ENCODE measurements at places on chromosomes 11 and 22.

- no peak for DNase-seq
Observed at GRCh38 chr22:46175631-46176030, 25.3 kb downstream of the PPARA start.

GRCh38 chr11:33867561-33867960 is 24.3 kb downstream of the LMO2 start:
- no peak for DNase-seq

DNA sequence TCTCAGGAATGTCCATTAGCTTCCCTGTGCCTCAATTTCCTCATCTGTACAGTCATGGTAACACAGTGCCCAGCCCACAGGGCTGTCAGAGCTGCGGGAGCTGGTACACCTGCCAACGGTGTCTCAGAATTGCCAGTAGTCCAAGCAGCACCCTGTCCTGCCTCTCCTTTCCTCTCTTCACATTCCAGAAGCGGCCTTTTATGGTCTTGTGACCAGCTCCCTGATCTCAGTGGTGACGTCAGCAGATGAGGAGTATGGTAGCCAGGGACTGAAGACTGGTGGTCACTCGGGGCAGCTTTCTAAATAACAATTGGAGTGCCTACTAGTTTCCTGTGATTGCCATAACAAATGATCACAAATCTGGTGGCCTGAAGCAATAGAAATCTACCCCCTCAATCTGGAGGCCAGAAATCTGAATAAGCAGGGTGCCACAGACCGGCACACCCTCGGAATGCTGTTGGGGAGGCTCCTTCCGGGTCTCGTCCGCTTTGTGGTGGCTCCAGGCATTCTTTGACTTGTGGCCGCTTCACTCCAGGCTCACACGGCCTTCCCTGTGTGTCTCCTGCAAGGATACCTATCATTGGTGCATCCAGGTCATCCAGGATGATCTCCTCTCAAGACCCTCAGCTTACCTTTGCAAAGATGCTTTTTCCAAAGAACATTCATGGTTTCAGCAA is 2.1 kb downstream of the FADD start:
- DNase-seq: no peak

GRCh38 chr11:116733043-116733755 is 39.6 kb downstream of the BUD13 start:
- no peak for DNase-seq

- DNase-seq: no peak
Observed at GRCh38 chr11:70108250-70108649, 30.1 kb downstream of the ANO1 start.

DNA sequence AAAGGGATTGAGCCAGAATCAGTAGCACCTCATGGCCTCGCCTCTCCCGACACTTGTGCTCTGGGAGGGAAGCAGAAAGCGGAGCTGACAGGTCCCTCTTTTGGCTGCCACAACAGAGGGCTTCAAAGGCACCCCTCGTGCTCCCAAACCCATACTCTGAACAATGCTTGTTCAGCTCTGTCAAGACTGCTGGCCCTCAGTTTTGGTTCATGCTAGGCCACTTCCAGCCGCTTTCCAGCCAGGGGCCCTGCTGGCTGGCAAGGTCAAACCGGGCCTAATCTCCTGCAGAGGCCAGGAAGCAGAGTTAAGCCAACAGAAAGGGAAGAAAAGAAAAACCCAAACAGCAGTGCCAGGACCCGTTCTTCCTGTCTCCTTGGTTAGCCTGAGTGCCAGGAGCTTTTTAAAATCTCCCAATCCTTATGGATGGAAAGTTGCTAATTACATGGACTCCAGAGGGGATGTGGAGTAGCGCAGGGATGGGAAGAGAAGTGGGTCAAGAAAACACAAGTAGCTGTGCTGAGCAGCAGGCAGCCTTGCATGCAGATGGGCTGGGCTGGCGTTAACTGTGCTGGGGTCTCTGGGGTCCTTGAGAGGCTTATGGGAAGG is 150.6 kb downstream of the GRIK4 start:
- DNase-seq: no peak

GRCh38 chr22:33524511-33525260 is 395.6 kb downstream of the LARGE1 start:
- no peak for DNase-seq

GRCh38 chr11:2420502-2421225 is 20.1 kb downstream of the TSSC4 start:
- no peak for DNase-seq

GRCh38 chr11:2305788-2306451 is 4.1 kb downstream of the TSPAN32 start:
- DNase-seq: no peak
